GM06990 (cell line): ENCODE measurements at places on chromosomes 2 and 18.

DNA sequence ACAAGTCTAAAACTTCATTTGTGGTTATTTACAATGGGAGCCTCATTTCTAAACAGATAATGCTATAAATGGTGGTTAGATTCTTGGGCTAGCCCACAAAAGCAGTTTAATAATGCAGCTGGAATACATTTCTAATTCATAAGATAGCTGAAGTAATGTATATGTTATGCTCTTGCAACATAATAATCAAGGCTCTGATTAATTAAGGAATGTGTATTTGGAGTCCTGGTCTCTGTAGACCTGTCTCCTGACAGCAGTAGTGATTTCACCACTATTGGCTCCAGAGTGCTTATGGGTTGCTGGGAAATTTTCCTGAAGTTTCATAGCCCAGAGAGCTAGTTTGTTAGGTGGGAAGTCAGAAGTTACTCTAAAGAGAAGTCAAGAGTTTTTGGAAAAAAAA is 21.3 kb upstream of the CDC42EP3 start:
- no peak for DNase-seq

- DNase-seq = no peak
These were observed 10.6 kb upstream of the MPP4 start for GRCh38 chr2:201709049-201709448.

GRCh38 chr18:2256577-2256976 is 314.7 kb downstream of the METTL4 start:
- no peak for DNase-seq

DNA sequence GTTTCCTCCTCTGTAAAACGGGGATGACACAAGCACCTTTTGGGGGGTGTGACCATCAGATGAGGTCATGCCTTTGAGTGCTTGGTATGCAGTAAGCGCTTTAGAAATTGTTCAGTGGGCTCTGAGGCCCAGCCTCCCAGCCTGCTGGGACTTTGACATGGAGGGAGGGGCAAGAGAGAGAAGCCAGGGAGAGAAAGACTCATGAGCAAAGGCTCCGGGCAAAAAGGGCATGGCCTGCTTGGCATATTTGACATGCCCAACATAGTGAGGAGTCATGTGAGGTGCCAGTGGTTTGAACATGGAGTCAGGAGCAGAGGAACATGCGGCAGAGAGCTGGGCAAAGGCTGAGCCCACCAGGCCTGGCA is 14.0 kb downstream of the TNS1 start:
- DNase-seq = no peak
